ENCODE measurements at places on chromosomes 5 and 9. TPM values are rescaled to one million over a fixed set of nuclear protein-coding genes. Genes with fewer than 3 reads are reported as not detected.

- no peak for DNase-seq
These were observed 17.0 kb upstream of the ISOC1 start for GRCh38 chr5:129077433-129078075.

GRCh38 chr9:113476511-113476916 lies 13.0 kb downstream of the RGS3 start:
- no peak for DNase-seq

GRCh38 chr5:176660530-176660859 lies 13.2 kb downstream of the TSPAN17 start:
- DNase-seq = no peak

The PDGFRB gene
- total RNA-seq = 48.6 TPM

The UNC5A gene
- total RNA-seq = 0.18 TPM

The LMX1B gene
- total RNA-seq = 0.69 TPM

DNA sequence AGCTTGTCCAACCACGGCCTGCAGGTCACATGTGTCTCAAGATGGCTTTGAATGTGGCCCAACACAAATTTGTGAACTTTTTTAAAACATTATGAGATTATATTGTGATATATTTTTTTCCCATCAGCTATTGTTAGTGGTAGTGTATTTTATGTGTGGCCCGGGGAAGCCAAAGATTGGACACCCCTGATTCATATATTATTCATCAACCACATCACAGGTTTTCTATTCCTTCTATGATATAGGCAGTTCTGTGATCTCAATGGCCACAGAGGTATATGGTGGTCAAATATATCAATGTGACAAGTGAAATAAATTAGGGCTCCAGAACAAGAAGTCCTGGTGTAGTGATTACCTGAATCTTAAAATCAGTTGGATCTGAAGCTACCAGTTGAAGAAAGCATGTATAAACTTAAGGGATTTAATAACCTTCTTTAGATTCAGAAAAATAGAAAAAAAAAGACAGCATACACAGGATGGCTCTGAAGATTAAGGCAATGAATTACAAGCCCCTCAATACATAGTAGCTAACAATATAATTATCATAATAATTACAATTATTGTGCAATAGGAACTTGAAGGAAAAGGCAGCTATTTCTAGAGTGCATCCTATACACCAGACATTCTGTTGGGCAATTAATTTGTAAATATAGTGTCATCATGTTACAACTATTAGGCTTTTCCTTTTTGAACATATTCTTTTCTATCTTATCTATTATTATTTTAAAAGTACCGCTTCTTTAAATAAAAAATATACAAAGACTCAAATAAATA lies 530.4 kb upstream of the PTPRD start:
- DNase-seq = no peak

Measured in pancreas (tissue), 10 donors.